HAP-1 (cell line): ENCODE measurements at places on chromosomes 2 and 18.

DNA sequence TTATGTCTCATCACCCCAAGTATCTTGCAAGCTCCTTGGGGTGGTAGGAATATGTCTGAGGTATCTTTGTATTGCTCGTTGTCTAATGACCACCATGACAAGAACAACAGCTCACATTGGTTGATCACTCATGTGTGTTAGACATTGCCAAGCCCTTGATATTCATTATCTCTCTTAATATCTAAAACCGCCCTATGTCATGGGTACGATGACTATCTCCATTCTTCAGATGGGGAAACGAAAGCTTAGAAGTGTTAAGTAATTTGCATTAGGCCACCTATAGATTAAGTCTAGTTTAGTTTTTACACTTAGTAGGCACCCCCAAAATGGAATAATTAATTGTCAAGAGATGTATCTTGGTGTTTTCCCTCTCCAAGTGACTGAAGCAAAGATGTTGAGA, 57.0 kb downstream of the ICOS start:
- no peak for DNase-seq

- no peak for DNase-seq
These were observed 65.4 kb downstream of the TRPM8 start for GRCh38 chr2:233982421-233983121.

- DNase-seq = no peak
These were observed 350.5 kb upstream of the ETAA1 start for GRCh38 chr2:67046591-67046990.

- no peak for DNase-seq
These were observed 47.8 kb downstream of the KCTD18 start for GRCh38 chr2:200461846-200462710.

GRCh38 chr2:102186791-102187495, at the start of gene IL1RL2:
TSS of gene IL1RL2 (plus strand) at chr2:102187023. CDS start at chr2:102187868, 845 bp downstream.
- DNase-seq = no peak

DNA sequence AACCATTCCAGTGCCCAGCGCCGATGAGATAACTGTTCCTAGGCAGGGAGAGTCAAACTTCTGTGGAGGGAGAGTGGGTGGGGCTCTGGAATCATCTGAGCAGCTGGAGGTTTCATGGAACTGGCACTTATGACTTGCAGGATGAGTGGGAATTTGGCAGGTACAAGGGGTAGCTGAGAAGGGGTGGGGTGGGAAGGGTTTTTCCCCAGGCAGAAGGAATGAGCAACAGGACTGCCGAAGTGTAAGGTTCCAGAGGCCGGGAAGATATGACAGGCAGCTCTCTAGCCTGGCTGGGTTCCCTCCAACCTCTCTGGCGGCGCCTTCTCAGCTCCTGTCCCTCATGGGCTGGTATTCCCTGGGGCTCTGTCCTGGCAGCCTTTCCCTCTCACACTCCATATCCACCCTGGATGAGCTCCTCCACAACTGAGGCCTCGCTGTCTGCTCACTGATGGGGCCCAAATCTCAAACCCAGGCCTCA, 2.5 kb upstream of the TET3 start:
- DNase-seq = no peak

DNA sequence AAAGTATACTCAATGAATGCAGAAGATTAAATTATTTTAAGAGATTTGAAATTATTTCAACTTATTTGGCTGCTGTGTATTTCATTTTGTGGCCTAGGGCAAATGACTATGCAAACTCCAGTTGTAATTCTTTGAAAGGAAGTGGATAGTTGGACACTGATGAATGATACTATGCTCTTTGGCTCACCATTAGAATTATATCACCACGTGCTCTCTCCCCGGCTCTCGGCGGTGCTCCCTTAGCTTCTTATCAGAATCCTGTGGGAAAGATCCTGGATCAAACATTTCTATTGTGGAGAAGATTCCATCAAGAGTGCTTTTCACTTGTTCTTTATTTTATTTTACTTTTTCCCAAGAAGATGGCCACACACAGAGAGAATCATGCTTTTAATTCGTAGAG, 55.2 kb downstream of the ADCYAP1 start:
- DNase-seq = no peak

GRCh38 chr2:28606986-28607441, 111.2 kb downstream of the PLB1 start:
- peak; percentile 25 for DNase-seq
